GM12878 (cell line): ENCODE measurements at places on chromosomes 4 and X. TPM values are rescaled to one million over a fixed set of nuclear protein-coding genes. Genes with fewer than 3 reads are reported as not detected.

The CYSLTR1 gene
- polyA plus RNA-seq, result 18.0 and 19.8 TPM in 2 replicates

The CCDC110 gene
- 2.4 and 3.1 TPM in 2 replicates for polyA plus RNA-seq

The PCDH7 gene
- not detected in 2 replicates for polyA plus RNA-seq

GRCh38 chrX:55488593-55489313 is 895 bp downstream of the USP51 start:
- no peaks in the 10 kb centered on the region for H3K4me1 ChIP-seq
- H3K36me3 ChIP-seq, result no peaks in the 10 kb centered on the region
- H3K4me3 ChIP-seq, result peak overlapping the region; percentile 72
- DNase-seq, result peak; percentile 8

GRCh38 chrX:47148946-47149345 is 3.9 kb downstream of the RBM10 start:
- DNase-seq, result no peak
- H3K27ac ChIP-seq, result no peak overlapping the region
- H3K36me3 ChIP-seq, result no peaks in the 10 kb centered on the region; the same call in 1 of the 2 replicates
- no peaks in the 10 kb centered on the region for H3K27me3 ChIP-seq

- no peak overlapping the region for H3K4me3 ChIP-seq
- no peaks in the 10 kb centered on the region for H3K4me1 ChIP-seq
- no peak overlapping the region for H3K27ac ChIP-seq
- H3K27me3 ChIP-seq, result no peaks in the 10 kb centered on the region
Observed at GRCh38 chrX:9988762-9989161, 21.6 kb downstream of the CLDN34 start.

DNA sequence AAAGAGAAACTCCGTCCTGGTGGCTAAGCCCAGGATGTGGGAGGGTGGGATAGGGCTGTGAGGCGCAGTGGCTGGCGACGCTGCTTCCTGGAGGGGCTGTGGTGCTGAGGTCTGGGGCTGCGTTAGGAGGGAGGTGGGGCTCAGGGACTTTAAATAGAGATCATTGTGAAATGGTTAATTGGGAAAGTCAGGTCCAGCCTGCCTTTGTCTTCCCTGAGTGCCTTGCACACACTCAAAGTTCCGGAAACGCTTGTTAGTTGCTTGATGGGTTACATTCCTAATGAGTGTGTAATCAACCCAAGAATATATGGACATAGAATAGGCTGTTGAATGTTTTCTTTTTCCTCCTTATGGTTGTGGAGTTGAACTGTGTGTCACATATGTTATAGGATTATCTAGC is 55.7 kb upstream of the CLDN34 start:
- no peak overlapping the region for H3K4me3 ChIP-seq
- DNase-seq, result no peak
- H3K27me3 ChIP-seq, result no peaks in the 10 kb centered on the region
- H3K4me1 ChIP-seq, result no peaks in the 10 kb centered on the region

GRCh38 chr4:156725257-156725656 is 246.3 kb downstream of the PDGFC start:
- H3K27ac ChIP-seq, result no peak overlapping the region
- no peaks in the 10 kb centered on the region for H3K36me3 ChIP-seq
- H3K4me3 ChIP-seq, result no peak overlapping the region
- no peak for DNase-seq
- H3K27me3 ChIP-seq, result no peaks in the 10 kb centered on the region

- H3K27me3 ChIP-seq, result no peaks in the 10 kb centered on the region
- no peaks in the 10 kb centered on the region for H3K36me3 ChIP-seq
- no peak for DNase-seq
- H3K27ac ChIP-seq, result no peak overlapping the region
Observed at GRCh38 chrX:71475785-71476540, 56.9 kb upstream of the OGT start.

GRCh38 chrX:136496764-136497555 is 432 bp upstream of the HTATSF1 start:
- DNase-seq, result peak; percentile 48
- H3K27ac ChIP-seq, result peak overlapping the region; percentile 90
- H3K4me1 ChIP-seq, result no peaks in the 10 kb centered on the region
- H3K4me3 ChIP-seq, result peak overlapping the region; percentile 72
- H3K36me3 ChIP-seq, result no peaks in the 10 kb centered on the region

DNA sequence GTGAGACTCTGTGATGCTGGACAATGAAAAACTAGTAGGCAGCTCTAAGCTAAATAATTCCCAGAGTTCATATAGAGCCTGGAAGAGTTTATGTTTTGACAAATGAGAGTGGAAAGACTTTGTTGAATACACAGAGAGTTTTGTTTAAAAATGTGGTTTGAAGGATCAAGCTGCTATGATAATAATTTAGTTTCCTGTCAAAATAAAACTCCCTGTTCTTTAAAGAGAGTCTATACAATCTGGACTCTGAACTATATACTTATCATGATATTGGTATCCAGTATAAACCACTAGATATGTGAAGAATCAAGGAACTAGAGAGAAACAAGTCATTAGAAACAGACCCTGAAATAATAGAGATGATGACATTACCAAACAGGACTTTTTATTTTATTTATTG is 158.6 kb downstream of the C4orf33 start:
- DNase-seq, result no peak
- H3K27me3 ChIP-seq, result no peaks in the 10 kb centered on the region
- H3K36me3 ChIP-seq, result no peaks in the 10 kb centered on the region
- H3K27ac ChIP-seq, result no peak overlapping the region
- H3K4me3 ChIP-seq, result no peak overlapping the region
- H3K4me1 ChIP-seq, result no peaks in the 10 kb centered on the region

- no peak for DNase-seq
- peaks cover 6% of the 10 kb centered on the region for H3K4me1 ChIP-seq
- H3K36me3 ChIP-seq, result no peaks in the 10 kb centered on the region
- no peak overlapping the region for H3K27ac ChIP-seq
Observed at GRCh38 chr4:6747294-6748051, 31.5 kb downstream of the BLOC1S4 start.
